Calu3 (cell line): ENCODE measurements at places on chromosomes 1 and 21.

- DNase-seq, result no peak
Measured at GRCh38 chr1:157652859-157653493, 47.6 kb downstream of the FCRL3 start.

GRCh38 chr1:232923739-232924386, 26.5 kb upstream of the NTPCR start:
- no peak for DNase-seq

- no peak for DNase-seq
Measured at GRCh38 chr1:172700556-172700955, 41.7 kb downstream of the FASLG start.

GRCh38 chr1:99438656-99439230, 174.5 kb downstream of the PLPPR4 start:
- DNase-seq, result no peak

DNA sequence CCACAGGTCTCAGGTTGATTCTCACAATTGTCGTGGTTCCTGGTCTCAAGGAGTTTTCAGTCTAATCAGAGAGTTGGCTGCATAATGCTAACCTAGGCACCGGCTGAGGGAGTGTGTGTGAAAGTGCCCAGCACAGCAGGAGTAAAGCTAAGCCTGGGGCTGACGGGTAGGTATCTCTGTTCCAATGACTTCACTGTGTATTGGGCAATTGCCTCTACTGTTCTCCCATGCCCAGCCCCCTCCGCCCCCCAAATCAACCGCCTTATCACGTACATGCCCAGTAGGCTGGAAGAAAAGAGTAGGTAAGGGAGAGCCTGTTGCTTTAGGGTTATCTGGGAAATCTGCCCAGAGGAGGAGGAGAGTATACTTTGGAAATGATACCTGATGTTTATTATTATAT, 54.7 kb downstream of the MRPS6 start:
- no peak for DNase-seq

- peak; percentile 75 for DNase-seq
Measured at GRCh38 chr1:211928993-211929637, 98.6 kb upstream of the LPGAT1 start.

- DNase-seq, result no peak
Measured at GRCh38 chr1:27099587-27100334, 55.2 kb downstream of the SLC9A1 start.

GRCh38 chr1:35573198-35574124, at the start of gene TFAP2E:
TFAP2E (plus strand) TSS chr1:35573314; CDS start chr1:35573578, 264 bp downstream.
- peak; percentile 69 for DNase-seq

- DNase-seq, result no peak
Measured at GRCh38 chr1:246434335-246434734, 72.7 kb downstream of the SMYD3 start.

GRCh38 chr1:32876341-32877210, 5.9 kb upstream of the FNDC5 start:
- DNase-seq, result peak; percentile 73

- peak; percentile 22 for DNase-seq
Measured at GRCh38 chr21:46294647-46295176, 8.6 kb downstream of the YBEY start.

GRCh38 chr1:20280341-20280740, 10.3 kb upstream of the VWA5B1 start:
- no peak for DNase-seq

- peak; percentile 70 for DNase-seq
Measured at GRCh38 chr1:187264995-187265602, 436.4 kb downstream of the PLA2G4A start.

DNA sequence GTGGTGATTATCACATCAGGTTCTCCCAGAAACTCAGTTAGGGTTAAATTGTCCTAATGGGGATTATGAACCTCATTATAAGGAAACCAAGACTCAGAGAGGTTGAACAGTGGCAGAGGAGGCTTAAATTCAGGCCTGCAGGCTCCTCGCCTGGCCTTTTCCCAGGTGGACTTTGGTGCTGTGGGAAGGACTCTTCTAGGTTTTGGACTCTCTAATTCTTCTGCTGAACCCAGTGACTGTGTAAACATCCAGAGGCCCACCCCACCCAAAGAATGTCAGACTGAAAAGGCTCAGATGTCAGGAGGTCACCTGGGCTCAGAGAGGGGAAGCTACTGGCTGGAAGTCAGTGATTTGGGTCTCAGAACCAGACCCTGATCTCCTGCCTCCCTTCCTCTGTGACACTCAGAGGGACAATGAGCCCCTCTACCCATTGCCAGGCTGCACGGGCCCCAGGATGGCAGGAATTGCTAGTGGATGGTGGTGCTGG, 2.5 kb downstream of the ZNF362 start:
- no peak for DNase-seq

DNA sequence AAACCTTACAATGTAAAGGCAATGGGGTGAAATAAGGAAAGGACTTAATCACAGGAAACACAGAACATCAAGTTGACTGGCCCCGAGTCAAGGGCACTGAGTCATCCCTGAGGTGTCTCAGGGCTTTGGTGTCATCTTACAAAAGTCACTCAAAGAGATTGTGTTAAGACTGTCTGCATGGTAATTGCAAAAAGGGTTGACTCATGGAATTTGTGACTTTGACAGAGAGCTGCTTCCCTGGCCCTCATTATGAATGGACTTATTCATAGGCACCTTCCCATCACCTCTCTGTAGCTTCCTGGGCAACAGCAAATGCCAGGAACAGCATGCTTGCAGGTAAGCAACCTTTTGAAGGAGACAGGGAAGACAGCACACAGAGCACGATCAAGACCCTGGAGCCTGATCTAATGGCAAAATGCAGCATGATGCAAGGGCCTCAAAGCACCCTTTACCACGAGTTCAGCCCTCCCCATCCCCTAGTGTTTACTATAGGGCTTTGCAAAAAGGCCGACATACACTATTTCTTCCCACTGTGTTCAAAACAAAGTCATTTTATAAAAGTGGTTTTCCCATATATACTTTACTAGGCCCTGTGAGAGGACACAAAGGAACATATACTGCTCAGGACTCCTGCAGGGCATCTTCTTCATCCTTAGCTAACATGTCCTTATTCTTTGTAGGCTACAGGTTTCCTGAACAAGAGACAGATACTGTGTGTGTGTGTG, 17.1 kb downstream of the ZP4 start:
- DNase-seq, result peak; percentile 74

GRCh38 chr1:36091141-36091540, 2.4 kb downstream of the ADPRS start:
- no peak for DNase-seq

DNA sequence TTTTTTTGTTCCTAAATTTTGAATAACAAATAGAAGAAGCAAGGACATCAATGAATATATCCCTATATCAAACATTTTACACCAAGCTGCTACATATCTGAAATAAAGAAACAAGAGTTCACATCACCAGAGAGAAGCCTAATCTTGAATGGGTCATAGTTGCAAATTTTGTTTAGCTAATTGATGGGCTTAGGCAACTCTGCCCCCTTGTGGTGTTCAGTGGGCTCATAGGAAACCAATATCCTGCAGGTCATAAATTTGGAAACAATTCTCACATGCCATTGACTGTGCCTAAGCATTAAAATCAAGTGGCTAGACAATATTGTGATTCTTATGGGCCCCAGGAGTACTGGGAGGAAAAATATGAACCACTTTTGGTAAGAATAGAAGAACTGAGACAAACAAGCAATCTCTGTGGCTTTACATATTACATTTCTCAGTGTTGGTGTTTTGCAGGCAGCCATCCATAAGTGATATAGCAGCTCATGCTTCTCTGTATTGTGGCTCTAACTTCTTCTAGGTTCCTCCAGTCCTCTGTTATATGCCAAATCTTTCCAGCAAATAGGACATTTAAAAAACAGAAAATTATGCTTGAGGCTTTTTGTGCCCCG, 1262.8 kb upstream of the PRMT6 start:
- peak; percentile 30 for DNase-seq

DNA sequence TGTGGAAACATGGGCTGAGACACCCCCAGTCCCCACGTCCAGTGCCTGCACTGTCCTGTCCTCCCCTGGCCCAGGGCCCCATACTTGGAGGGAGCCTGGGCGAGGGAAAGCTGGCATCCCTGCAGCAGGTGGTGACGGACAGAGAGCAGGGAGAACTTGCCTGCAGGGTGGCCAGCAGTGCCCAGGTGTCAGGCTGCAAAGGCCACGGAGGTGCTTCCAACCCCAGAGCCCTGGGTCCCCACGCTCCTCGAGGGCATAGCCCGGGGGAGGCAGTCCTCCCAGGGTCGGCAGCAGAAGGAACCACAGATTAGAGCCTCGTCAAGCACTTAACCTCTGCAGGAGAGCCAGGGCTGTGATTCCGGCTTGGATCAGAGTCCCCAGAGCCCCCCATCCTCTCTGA, 77.5 kb downstream of the ARHGEF16 start:
- DNase-seq, result no peak

DNA sequence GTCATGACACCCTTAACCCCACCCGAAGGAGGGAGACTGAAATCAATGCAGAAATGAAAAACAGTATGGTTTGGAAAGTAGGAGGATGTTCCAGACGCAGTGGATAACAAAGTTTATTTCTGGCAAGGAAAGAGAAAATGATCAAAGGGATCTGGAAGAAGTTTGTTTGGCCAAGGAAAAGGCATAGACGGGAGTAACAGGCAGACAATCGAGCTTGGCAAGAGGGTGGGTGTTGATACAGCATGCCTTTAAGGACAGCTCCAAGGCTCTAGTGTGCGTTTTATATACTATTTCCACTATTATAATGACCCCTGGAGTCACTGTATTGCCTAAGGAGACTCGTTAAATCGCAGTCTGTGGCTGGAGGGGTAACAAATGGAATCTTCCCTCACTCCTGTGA, 303.7 kb upstream of the RUNX1 start:
- DNase-seq, result no peak

GRCh38 chr1:192660613-192661012, 24.7 kb downstream of the RGS13 start:
- DNase-seq, result no peak

GRCh38 chr1:110494036-110494435, 24.9 kb downstream of the KCNA10 start:
- no peak for DNase-seq

DNA sequence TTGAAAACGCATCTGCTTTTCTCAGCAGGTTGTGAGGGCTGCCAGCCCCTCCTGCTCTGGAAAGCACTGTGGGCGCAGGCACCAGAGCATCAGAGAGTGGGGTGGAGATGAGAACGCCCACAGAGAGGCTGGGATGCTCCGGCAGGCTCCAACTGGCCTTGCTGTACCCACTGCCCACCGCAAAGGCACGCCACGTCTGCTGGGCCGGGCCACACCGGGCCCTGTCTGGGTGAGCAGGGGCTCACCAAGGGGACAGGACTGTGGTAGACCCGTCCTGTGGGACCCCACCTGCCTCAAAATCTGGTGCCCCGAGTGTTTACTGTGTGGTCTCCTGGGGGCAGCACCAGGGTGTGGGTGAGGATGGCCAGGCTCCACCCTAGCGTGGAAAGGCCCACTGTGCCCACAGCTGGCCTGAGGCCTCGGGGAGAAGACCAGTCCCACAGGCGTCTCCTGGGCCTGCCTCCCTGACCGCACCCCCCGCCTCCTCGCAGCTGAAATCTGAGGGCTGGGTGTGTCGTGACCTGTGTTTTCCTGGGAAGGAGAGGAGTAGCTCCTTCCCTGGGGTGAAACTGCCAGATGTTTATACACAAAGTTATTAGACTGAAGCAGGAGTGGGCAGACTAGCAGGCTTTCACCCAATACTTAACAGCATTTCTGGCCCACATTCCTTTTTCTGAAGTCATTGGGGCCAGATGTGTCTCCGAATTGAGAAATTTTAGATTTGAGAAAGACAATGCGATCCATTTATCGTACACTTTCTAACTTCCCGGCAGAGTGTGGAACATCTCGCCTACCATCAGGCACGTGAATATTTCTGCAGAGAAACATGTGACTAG, 53.8 kb downstream of the STUM start:
- DNase-seq, result no peak

DNA sequence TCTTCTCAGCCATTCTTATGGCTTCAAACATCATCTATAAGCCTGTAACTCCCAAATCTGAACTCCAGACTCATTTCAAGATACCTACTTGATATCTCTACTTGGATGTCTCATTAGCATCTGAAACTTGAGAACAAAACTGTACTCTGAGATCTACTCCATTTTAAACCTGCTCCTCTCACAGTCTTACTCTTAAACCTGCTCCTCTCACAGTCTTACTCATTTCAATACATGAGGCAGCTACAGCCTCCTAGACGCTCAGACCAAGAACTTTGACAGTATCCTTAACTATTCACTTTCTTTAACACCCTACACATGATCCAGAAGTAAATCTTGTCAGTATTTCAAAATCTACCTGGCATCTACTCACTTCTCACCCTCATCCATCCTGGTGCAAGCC, 54.3 kb downstream of the NBPF6 start:
- DNase-seq, result no peak

DNA sequence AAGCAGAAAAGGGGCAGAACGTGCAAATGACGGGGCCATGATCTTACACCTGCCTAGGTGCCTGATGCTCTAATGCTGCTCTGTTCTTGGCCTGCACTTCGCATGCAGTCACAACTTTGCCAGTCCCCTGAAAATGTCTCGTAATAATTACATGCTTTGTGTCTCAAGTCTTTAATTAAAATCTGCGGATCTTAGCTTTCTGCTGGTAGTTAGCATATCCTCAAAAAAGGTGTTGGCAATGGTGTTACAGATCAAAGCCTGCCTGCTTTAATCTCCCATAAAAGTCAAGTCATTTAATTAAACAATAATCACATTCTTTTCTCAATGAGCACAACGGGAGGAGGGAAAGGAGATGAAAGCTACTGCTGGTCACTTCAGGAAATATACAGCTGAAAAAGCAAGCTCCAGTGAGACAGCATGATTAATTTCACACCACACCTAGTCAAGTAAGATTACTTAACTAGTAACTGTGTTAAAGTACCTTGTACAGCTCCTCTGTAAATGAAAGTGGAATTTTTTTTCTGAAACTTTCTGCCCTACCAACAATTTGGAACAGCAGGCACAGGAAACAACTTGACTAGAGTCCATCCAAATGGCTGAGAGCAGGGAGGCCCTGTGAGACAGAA, 45.8 kb downstream of the STX6 start:
- DNase-seq, result no peak

GRCh38 chr21:37380349-37381323, 14.1 kb downstream of the DYRK1A start:
- no peak for DNase-seq

DNA sequence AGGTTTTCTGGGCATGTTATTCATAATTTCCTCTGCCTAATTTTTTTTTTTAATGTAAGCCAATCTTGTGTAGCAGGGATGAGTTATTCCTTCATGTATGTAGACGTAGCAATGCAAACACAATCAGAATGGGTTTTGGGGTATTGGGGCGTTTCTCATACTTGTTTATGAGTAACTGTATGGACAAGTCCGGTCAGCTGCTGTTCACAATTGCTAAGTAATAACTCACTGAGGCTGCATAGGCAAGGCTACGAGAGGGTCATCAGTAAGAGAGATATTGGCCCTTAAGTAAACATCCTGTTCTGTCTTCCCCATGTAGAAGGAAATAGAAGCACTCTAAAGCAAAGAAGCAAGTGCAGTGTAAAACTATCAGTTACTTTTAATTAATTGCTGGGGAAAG, 9.5 kb upstream of the TARS2 start:
- DNase-seq, result peak; percentile 20

GRCh38 chr1:153553096-153553495, 4.0 kb upstream of the S100A3 start:
- DNase-seq, result no peak

GRCh38 chr1:33735624-33736023, 128.3 kb upstream of the HMGB4 start:
- no peak for DNase-seq

- DNase-seq, result peak; percentile 35
Measured at GRCh38 chr1:1200876-1201810, 5.2 kb downstream of the TNFRSF18 start.

GRCh38 chr21:15495965-15496364, 233.8 kb upstream of the USP25 start:
- DNase-seq, result no peak
